Stimulated activated CD4-positive, alpha-beta T cell treated with anti-CD3 and anti-CD28 coated beads, Interleukin-4, amount 100 ng/mL, for 4 hours (primary cell): ENCODE measurements at places on chromosomes 7 and 10.

DNA sequence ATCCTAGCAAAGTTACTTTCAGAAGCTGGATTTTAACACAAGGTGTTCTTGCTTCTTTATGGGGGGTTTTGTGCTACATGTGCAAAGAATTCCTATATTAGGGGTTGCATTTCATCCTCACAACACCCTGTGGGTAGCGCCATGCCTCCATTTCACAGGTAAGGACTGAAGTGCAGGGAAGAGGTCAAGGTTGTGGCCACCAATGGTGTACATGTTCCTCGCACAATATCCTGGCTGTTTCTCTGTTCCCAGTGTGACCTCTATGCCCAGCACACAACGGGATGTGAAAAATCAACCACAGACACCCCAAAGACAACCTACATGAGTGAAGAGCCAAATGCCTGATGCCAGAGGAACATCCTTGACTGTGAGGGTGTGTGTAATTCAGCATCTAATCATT is 80.8 kb downstream of the CHST15 start:
- DNase-seq, result no peak

GRCh38 chr10:101085846-101086245 is 24.1 kb downstream of the KAZALD1 start:
- no peak for DNase-seq

DNA sequence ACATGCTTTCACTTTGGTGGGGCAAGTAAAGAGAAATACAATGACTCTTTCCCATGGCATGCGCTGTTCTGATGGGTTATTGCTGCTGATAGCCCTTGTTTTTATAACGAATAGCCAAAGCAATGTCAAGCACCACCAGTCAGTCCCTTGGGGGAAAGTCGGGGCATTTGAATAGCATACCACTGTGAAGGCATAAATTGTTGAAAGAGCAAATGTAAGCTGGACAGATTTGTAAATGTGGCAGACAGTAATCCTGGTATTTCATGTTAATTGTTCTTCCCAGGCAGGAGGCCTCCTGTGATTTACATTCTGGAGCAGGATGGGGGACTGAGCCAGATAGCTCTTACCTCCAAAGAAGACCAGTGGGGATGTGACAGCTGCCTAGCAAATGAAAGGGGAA is 293.3 kb downstream of the ADRA2A start:
- DNase-seq, result no peak

GRCh38 chr10:115936926-115937767 is 335.9 kb downstream of the GFRA1 start:
- no peak for DNase-seq

GRCh38 chr10:7689591-7689990 is 13.5 kb upstream of the ITIH2 start:
- DNase-seq, result no peak

DNA sequence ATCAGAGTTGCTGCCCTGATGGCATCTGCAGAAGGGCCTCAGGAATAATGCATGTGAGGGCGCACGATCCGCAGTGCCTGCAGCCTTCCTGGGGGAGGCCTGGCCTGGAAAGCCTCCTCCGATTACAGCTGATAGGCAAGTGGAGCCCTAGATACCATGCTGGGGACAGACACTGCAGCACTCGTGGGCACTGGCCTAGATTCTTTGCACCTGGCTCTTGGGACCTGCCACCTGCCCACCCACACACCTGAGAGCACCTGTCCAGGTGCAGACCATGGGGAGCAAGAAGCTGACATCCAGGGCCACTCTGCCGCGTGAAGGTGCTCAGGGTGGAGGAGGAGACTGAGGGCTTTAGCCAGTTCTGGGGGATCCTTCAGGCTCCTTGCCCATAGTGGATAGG is 14.8 kb downstream of the YKT6 start:
- DNase-seq, result no peak

- no peak for DNase-seq
Observed at GRCh38 chr7:132504852-132505251, 71.4 kb downstream of the PLXNA4 start.

DNA sequence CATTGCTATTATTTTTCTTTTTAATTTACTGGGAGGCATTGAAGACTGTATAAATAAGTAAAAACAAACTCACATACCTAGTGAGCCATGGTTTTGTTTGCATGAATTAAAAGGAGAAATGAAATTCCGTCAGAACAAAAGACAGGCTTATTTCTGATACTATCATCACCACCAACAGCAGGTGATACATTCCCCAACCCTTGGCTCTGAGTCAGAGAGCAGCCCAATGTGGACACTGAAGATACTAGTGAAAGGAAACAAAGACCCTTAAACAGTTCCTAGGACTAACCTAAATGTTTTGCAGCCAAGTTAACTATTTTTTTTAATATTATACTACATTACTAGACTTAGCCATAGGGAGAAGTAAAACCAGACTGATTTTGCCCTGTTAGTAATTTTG is 31.6 kb downstream of the CHRM2 start:
- no peak for DNase-seq
